A549 (cell line): ENCODE measurements at places on chromosomes 1 and 21. TPM values are rescaled to one million over a fixed set of nuclear protein-coding genes. Genes with fewer than 3 reads are reported as not detected.

GRCh38 chr1:177596485-177596884 lies 373.4 kb downstream of the SEC16B start:
- DNase-seq, result no peak

GRCh38 chr1:116704278-116704677 lies 36.7 kb upstream of the IGSF3 start:
- no peak for DNase-seq

Gene IQCC
- polyA plus RNA-seq, result 1.8 to 2.0 TPM (median 2.0 TPM) in 3 replicates

DNA sequence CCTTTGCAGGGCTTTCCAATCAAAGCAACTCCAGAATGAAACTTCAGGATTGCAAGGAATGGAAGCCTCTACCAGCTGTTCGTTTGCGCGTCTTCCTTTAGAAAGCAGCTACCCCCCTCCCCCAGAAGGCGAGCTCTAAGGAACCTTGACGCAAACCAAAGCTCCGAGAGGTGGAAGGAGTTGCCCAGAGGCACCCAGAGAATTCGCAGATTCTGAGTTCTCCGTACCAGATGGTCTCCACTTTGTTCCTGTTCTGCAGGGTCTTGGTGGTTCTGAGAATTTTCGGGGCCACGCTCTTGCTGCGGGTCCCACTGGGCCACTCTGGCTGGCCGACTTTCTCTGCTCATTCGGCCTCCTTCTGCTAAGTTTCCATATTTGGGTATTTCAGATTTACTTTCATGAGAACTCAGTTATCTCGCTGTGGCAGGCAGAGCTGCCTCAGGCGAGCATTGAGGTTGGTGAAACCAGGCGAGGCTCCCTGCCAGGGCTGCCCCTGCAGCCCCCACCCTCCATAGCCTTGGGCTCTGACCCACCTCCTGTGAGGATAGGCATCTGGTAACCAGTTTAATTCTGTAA lies 801 bp downstream of the TRAF5 start:
- no peak for DNase-seq

GRCh38 chr1:114164840-114165543 lies 11.3 kb upstream of the SYT6 start:
- no peak for DNase-seq
